PC-3 (cell line): ENCODE measurements at places on chromosomes 2 and 18.

DNA sequence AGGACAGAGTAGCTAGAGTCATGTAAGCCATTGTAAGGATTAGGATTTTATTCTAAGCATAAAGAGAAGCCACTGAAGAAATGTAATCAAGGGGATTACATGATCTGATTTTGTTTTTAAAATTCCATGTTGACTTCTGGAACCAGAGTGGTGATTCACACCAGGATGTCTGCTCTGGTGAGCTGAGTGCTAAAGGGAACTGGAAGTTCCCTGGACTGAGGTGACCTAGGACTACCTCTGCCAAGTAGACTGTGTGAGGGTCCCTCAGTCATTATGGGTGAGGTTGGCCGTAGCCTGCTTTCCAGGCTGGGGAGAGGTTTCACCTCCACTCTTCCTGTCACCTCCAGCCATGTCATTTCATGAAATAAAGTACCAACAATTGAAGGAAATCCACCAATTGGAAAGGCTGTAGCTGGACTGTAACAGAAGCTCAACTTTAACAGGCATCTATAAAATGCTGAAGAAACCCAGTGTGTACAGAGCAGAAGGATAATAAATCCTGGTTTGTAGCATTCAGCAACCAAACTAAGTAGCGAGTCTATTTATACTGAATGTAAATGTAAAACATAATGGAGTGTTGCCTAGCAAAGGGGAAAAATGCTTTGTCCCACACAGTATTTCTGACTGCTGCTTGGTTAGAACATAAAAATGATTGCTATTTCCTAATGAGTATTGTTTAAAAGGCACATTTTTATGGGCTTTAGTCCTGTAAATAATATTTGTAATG is 507.4 kb upstream of the PKDCC start:
- H3K4me1 ChIP-seq, result no peaks in the 10 kb centered on the region
- H3K4me3 ChIP-seq, result no peak overlapping the region
- DNase-seq, result no peak
- peaks cover 22% of the 10 kb centered on the region for H3K27me3 ChIP-seq

GRCh38 chr2:25534455-25534854 is 138.9 kb downstream of the DTNB start:
- no peaks in the 10 kb centered on the region for H3K27me3 ChIP-seq
- no peaks in the 10 kb centered on the region for H3K4me1 ChIP-seq
- H3K36me3 ChIP-seq, result no peaks in the 10 kb centered on the region
- DNase-seq, result no peak
- H3K27ac ChIP-seq, result no peak overlapping the region

DNA sequence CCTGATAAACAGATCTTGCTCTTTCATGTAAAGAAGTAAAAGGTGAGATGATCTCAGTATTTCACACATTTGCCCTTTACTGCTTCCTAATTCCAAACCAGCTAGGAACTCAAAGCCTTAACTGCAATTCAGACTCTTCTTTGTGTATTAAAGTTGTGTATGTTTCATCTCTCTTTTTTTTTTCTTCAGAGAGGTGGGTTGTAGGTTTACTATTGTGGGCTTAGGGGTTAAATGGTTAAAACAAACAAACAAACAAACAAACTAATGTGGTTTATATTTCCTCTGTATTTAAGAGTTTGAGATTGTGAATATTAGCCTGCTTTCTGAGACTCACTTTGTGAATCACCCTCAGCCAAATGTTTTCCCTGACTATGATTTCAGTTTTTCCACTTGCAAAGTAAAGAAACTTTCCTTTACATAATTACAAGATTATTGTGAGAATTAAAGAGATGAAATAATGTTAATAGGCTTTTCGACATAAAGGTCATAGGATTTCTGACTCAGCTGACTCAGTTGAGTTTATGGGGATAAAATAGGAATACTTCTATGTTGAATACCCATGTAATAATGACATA is 2.8 kb downstream of the GULP1 start:
- H3K36me3 ChIP-seq, result peaks cover 24% of the 10 kb centered on the region
- peaks cover 36% of the 10 kb centered on the region for H3K4me1 ChIP-seq
- DNase-seq, result peak; percentile 47
- H3K27me3 ChIP-seq, result no peaks in the 10 kb centered on the region
- peak overlapping the region; percentile 83 for H3K27ac ChIP-seq

DNA sequence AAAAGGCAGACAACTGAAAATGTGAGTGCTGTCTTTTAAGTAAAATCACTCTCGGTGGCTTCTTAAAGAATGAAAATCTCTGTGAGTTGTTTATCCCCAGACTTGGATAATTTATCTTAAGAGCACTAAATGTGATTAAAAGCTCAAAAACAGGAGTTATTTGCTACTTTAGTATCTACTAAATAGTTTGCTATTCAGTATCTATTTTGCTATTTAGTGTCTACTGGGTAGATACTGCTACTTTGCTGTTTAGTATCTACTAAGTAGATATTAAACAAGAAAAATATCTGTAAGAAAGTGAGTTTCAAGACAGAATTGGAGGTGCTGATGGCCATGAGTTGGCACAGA is 1.4 kb upstream of the KCNG3 start:
- peak overlapping the region; percentile 75 for H3K4me3 ChIP-seq
- H3K27ac ChIP-seq, result no peak overlapping the region
- H3K27me3 ChIP-seq, result no peaks in the 10 kb centered on the region
- H3K36me3 ChIP-seq, result no peaks in the 10 kb centered on the region
- H3K4me1 ChIP-seq, result peaks cover 15% of the 10 kb centered on the region

GRCh38 chr18:31217038-31217849 is 54.6 kb upstream of the DSC1 start:
- H3K36me3 ChIP-seq, result no peaks in the 10 kb centered on the region
- H3K4me1 ChIP-seq, result no peaks in the 10 kb centered on the region
- no peak overlapping the region for H3K27ac ChIP-seq
- H3K27me3 ChIP-seq, result no peaks in the 10 kb centered on the region

DNA sequence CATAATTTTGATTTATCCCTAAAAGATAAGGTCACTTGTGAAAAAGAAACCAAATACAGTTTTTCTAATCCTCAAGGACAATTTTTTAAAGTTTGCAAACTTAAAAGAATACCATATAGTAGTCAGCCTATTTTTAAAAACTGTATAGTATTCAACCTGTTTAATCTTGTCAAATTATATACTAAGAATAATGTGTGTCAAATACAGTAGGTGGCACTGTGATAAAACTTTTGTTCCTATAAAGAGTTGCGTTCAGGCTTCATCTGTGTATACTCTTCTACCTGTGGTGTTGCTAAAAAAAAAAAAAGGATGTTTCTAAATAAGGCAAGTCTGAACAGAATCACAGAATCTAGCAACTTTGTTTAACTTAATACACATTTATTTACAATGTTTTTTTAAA is 68.6 kb downstream of the CCDC138 start:
- no peak overlapping the region for H3K4me3 ChIP-seq
- H3K36me3 ChIP-seq, result 0 out of 2 replicates have a peak, but pooled peaks cover 2% of the 10 kb centered on the region
- H3K27ac ChIP-seq, result no peak overlapping the region
- H3K27me3 ChIP-seq, result no peaks in the 10 kb centered on the region

- no peak overlapping the region for H3K4me3 ChIP-seq
- no peaks in the 10 kb centered on the region for H3K4me1 ChIP-seq
- H3K36me3 ChIP-seq, result no peaks in the 10 kb centered on the region
- no peaks in the 10 kb centered on the region for H3K27me3 ChIP-seq
These were observed 415.1 kb downstream of the PTPRM start for GRCh38 chr18:7982216-7982615.
